ENCODE measurements at places on chromosomes 7 and 10. TPM values are rescaled to one million over a fixed set of nuclear protein-coding genes. Genes with fewer than 3 reads are reported as not detected.

The BTBD16 gene
- polyA plus RNA-seq = 0.39 TPM

DNA sequence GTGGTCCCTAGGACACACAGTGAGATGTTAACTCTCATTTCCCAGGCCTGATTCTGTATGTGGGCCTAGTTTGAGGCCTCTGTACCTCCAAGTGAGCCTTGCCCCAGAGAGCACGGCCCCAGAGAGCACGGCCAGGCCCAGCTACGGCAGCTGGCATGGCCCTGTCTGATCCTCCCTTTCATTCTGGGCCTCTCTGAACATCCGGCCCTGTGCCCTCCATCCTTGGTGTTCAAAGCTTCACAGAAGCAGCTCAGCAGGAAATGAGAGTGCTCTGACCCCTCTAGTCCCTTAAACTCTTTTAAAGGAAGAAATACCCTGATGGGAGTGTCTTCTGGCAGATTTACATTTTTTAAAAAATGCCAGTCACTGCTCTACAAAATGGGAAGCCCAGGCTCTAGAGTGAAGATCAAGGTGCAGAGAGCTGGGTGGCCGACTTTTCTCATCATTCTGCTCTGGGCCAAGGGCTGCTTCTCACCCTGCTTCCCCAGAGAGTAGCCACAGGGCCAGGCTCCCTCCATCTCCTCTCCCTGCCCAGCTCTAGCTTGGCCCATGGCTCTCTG, 171.9 kb downstream of the RPS24 start:
- DNase-seq = no peak

GRCh38 chr10:16828701-16829175, 11.5 kb upstream of the RSU1 start:
- DNase-seq = no peak

DNA sequence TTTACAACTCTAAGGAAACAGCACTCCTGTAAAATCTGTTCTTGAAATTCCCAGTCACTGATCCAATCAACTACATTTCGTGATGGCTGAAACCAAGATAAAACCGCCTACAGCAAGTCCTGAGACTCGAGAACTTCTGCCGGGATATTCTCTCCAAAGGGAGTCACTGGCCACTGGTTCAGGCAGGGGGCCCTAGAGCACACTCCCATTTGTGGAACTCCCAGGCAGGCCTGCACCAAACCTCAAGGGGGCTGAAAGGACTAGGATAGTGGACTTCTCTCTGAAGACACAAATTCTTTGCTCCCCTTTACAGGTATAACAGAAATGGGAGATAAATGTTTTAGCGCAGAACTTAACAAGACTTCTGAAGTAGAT, 16.3 kb downstream of the CYTH3 start:
- DNase-seq = no peak

The MYPN gene
- 110 TPM for polyA plus RNA-seq

- DNase-seq = no peak
These were observed 818 bp upstream of the SUPV3L1 start for GRCh38 chr10:69179089-69179742.

GRCh38 chr7:1274876-1275375, 42.3 kb downstream of the UNCX start:
- no peak for DNase-seq

- DNase-seq = no peak
These were observed 180.6 kb upstream of the NPVF start for GRCh38 chr7:25408876-25409275.

GRCh38 chr10:76399226-76399625, 967.8 kb downstream of the LRMDA start:
- no peak for DNase-seq

GRCh38 chr7:141646826-141647480, 55.0 kb downstream of the DENND11 start:
- DNase-seq = no peak

DNA sequence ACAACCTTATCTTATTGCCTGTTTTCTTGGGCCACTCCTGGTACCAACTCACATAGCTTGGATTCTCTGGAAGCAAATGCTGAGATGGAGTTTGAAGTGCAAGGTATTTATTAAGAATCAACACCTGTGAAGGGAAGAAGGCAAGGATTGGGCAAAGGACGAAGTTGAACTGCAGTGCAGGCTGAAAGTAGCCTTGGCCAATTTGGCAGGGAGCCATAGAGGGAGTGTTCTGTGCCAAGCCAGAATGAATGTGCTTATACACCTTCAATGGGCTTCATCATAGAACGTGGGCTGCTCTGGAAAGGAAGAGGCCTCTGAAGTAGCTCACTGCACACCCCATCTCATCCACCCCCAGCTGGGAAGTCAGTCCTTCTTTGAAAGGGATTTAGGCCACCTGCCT, 79.8 kb upstream of the IFRD1 start:
- no peak for DNase-seq

DNA sequence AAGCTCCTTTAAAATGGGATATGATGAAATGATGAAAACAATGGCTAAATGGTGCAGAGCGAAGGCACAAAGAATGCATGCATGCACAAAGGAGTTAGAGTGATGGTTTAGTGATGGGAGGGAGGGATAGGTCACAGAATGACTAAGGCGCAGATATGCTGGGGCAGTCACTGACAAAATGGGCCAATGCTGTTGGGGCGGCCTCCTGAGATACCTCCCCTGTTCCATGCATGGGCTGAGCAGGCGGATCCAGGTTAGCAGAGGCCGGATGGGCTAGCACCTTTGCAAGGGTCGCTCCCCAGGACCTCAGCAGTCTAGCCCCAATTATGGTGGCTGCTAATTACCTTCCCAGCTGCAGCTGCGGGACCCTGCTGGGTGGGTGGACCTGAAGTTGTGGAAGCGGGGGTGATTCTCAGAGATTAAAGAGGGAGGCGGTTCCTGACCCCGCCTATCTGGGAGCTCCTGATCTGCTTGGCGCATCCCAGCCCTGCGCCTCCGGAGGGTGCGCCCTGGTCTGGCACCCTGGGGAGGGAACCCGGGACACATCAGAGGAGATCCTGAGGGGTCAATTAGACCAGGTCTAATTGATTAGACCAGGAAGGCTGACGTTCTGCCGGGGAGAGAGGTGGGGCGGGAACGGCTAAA, 175.0 kb downstream of the CYP26A1 start:
- no peak for DNase-seq

- no peak for DNase-seq
These were observed 145.2 kb downstream of the ARID5B start for GRCh38 chr10:62046522-62047227.

GRCh38 chr7:36937754-36938563, 213.7 kb upstream of the AOAH start:
- no peak for DNase-seq

- no peak for DNase-seq
These were observed 108.7 kb downstream of the TYW1 start for GRCh38 chr7:67105377-67105776.

GRCh38 chr7:37540917-37541316, 92.3 kb upstream of the ELMO1 start:
- no peak for DNase-seq

The HOXA3 gene
- polyA plus RNA-seq = 11.2 TPM

The TMEM213 gene
- 0.13 TPM for polyA plus RNA-seq

- DNase-seq = no peak
These were observed 55.1 kb downstream of the FAM53B start for GRCh38 chr10:124688889-124689670.

DNA sequence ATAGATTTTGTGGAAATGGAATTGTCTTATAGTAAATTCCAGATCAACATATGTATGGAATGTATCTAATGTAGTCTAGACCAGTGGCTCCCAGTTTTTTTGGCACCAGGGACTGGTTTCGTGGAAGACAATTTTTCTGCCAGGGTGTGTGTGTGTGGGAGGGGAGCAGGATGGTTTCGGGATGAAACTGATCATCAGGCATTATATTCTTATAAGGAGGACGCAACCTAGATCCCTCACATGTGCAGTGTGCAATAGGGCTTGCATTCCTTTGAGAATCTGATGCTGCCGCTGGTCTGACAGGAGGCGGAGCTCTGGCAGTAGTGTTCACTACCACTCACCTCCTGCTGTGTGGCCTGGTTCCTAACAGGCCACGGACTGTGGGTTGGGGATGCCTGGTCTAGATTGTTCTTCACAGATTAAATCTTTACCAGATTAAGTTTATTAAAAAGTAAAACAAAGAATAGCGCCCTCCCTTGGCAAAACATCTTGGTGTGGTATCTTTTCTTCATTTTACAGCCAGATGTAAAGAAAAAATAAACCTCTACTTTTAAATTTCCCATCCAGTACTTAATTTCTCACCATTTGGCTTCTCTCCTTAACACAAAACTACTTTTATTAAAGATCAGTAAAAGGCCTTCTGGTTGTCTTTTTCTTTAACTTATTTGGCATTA, 48.4 kb downstream of the SEPTIN7 start:
- no peak for DNase-seq

DNA sequence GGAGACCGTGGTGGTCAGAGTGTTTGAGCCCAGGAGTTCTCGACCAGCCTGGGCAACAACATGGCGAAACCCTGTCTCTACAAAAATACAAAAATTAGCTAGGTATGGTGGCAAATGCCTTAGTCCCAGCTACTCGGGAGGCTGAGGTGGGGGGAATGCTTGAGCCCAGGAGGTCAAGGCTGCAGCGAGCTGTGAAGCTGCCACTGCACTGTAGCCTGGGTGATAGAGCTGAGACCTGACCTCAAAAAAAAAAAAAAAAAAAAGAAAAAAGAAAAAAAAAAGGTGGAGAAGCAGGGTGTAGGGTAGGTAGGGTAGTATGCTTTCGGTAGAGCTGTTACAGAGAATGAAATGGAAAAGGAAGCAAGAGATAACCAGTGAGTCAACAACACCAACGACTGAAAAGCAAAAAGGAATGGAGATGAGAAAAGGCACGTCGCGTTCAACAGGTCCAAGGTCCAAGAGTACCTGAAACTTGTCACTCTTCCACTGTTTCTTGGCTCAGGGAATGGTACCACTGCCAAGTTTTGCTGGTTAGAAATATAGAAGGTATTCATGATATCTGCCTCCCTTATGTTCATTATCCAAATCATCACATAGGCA, 4.3 kb upstream of the RSBN1L start:
- no peak for DNase-seq

GRCh38 chr10:116271593-116272439, 1.2 kb downstream of the GFRA1 start:
- peak; percentile 49 for DNase-seq

The GCK gene
- 7.1 TPM for polyA plus RNA-seq

DNA sequence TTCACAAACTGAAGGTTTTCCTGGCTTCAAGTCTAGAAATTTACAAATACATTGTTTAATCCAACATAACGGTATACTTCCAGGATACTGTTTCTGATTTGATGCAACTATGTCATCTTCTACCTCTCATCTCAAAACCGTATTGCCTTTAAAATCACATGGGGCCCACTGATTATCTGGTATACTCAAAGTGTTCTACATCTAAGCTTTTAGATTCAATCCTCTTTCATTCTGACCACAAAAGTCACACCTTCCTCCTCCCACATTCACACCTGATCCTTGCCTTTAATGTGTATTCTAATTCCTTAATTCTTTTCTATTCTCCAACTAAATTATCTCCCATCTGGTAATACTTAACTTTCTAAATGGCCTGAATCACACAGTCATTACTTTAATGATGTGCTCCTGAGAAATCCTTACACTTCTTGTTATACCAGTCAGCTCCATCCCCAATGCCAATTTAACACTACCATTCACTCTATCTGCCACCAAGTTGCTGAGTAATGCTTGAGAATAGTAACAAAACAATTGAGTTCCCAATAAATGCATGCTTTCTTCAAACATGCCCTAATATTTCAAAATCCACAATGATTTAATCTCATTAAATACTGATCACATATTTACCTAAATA, 13.0 kb downstream of the ATAD1 start:
- DNase-seq = no peak

- DNase-seq = no peak
These were observed 24.2 kb downstream of the ARL5B start for GRCh38 chr10:18683427-18683826.

DNA sequence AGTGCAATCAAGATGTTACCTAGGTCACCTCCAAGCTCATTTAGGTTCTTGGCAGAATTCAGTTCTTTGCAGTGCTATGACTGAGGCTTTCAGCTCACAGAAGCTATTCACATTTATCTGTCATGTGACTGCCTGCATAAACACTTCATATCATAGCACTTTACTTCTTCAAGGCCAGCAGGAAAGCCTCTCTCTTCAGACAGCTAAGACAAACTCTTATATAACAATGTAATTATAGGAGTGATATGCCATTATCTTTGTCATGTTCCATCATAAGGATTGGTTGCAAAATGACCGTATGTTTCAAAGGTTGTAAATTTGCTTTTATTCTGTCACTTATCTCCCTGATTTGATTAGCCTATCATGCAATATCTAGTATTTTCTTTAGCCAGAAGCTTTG, 78.8 kb upstream of the TMEM196 start:
- DNase-seq = no peak

The MYO1G gene
- polyA plus RNA-seq = 0.59 TPM

- no peak for DNase-seq
These were observed 365.0 kb downstream of the SEMA3D start for GRCh38 chr7:84821671-84822534.

- no peak for DNase-seq
These were observed 253.1 kb upstream of the KLF14 start for GRCh38 chr7:130987092-130987491.

GRCh38 chr7:96707901-96708774, 1.5 kb downstream of the SEM1 start:
- DNase-seq = no peak

DNA sequence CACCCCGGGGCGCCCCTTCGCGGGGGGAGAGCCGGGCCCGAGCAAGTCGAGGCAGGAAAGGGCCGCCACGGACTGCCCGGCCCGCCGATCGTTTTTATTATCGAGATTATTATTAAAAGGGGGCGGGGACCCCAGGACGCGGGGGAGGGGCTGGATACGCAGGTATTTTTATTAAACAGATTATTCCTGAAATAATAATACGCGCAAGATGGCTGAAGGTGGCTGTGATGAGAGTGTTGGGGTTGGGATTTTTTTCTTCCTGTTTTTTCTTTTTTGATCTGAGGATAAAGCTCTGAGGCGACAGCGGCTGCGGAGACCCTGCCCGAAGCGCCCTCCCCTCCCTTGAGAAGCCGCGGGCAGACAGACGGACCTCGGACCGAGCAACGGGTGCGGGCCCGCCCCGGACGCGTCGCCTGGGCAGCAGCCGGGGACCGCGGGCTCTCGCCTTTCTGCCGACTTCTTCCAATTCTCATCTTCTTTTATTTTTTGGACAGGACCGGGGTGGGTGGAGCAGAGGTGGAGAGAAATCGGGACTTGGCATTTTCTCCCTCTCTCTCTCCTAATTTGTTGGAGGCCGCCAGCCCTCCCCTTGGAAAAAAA, 1.4 kb upstream of the TRIM8 start:
- DNase-seq = peak; percentile 86

The TPK1 gene
- polyA plus RNA-seq = 3.2 TPM

- DNase-seq = no peak
These were observed 19.5 kb upstream of the GFRA1 start for GRCh38 chr10:116292493-116292892.

GRCh38 chr7:36567699-36568451, 156.4 kb downstream of the AOAH start:
- no peak for DNase-seq

- no peak for DNase-seq
These were observed 5.0 kb downstream of the NRF1 start for GRCh38 chr7:129616530-129616929.

DNA sequence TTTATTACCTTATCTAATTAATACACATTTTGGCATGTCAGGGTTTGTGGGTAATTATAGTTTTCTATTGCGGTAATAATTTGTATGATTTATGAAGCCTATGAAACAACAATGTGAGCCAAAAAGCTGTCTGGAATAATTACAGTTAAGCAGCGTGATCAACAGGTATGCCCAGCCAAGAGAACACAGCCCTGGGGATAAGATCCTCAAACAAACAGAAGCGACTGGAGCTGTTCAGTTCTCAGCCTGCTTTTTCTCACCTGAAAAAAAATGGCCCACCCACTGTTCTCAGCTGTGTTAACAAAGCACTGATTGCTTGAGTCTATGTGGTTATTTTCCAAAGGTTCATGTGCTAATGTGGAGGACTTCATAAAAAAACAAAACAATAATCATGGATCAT, 855.8 kb downstream of the GATA3 start:
- DNase-seq = no peak

The HOXA10 gene
- 30.3 TPM for polyA plus RNA-seq

Measured in hindlimb muscle (tissue), 1 donor.